CD8-positive, alpha-beta T cell (primary cell): ENCODE measurements at places on chromosomes 6 and 20.

DNA sequence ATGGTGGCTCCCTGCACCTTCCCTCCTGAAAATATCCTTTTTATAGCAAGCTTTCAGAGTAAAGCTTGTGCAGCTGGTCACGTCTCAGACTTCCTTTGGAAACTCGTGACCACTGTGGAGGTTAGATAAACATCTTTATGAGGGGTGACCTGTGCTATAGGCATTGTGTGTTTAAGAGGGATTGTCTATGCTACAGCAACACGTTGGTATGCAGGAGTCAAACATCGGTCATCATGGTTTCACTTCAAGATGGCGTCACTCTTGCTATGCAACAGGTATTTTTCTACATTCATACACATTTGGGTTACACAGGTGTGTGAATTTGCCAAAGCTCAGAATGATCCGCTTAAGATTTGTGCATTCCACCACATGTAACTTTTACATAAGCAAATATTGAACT is 14.6 kb upstream of the BLCAP start:
- no peak for DNase-seq

DNA sequence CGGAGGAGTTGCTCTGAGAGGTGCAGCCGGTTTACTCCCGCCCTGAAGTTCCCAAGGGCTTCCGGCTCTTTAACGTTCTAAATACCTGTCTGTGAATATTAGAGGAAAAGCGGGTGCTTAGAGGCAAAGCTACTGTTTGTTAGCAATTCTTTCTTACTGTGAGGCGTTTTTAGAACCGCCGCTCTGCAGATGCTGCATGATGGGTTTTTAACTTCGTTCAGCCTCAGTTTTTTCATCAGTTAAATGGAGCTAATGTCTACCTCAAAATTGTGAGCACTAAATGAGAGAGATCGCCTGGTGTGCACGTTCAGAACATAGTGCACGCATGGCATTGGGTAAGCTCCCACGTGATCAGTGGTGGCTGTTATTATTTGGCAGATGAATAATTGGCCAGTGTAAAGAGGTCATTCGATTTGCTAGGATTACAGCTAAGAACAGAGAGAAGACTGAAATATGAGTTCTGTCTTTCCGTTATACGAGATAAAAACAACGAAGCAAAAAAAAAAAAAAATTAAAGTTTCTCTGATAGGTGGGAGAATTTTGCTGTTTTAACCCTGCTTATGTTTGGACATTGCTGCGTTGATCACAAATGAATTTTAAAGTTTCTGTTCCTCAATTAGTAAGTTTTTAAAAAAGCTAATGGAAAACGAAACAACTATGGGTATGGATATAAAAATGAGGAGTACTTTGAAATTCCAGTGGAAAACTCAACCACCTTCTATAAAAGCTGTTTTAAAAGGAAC is 660 bp upstream of the TFB1M start:
- peak; percentile 25 for DNase-seq

- no peak for DNase-seq
Measured at GRCh38 chr6:19845266-19846041, 8.3 kb downstream of the ID4 start.

DNA sequence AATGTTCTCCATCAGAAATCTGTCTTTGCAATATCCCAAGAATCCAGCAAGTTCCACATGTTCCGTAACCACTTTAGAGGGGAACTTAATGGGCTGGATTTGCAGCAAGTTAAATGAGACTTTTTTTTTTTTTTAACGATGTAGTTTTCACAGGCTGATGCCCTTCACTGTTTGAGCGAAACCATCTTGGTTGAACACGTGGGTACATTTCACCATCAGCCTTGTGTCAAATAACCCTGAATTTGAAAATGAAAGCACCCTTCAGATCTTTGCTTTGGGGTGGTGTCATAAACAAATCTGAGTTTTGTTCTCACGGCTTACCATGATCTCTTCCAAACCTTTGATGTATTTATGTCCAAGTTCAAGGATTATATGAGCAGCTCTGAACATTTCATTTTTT is 73.7 kb upstream of the EXOC2 start:
- no peak for DNase-seq

- no peak for DNase-seq
Measured at GRCh38 chr6:72741083-72741482, 119.2 kb downstream of the KCNQ5 start.

- no peak for DNase-seq
Measured at GRCh38 chr6:74713941-74714340, 491.9 kb downstream of the COL12A1 start.

GRCh38 chr6:10128721-10129120 is 286.2 kb downstream of the TFAP2A start:
- no peak for DNase-seq

DNA sequence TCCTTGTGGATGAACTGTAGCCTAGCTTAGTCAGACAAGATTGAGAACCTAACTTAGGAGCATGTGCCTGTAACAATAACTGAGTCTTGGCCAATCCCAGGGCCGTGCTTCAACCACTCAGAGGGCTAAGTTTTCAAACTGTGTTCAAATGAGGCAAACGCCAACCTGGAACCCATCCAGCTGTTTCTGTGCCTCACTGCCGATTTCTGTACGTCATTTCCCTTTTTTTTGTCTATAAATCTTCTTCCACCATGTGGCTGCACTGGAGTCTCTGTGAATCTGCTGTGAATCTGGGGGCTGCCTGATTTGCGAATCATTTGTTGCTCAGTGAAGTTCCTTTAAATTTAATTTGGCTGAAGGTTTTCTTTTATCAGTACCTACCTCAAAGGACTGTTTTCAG is 115.0 kb upstream of the CHD6 start:
- DNase-seq: no peak

- peak; percentile 34 for DNase-seq
Measured at GRCh38 chr6:159693894-159694545, 979 bp upstream of the SOD2 start.

DNA sequence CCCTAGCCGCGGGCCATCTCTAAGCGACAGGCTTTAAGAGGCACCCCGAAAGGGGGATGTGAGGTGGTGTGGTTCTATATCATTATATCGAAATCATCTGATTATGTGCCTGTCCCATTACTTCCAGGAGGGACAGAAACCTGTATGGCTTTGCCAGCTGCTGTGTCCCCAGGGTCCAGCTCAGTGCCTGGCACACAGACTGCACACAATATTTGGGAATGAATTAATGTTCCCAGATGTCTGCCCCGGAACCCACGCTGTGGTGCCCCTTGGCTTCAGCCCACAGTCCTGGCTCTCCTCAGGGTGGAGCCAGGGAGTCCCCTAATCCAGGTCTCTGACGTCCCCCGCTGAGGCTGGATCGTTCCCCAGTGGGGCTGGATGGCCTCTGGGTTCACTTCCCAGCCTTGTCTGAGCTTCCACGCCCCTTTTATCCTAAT is 8.9 kb upstream of the AHCY start:
- no peak for DNase-seq

DNA sequence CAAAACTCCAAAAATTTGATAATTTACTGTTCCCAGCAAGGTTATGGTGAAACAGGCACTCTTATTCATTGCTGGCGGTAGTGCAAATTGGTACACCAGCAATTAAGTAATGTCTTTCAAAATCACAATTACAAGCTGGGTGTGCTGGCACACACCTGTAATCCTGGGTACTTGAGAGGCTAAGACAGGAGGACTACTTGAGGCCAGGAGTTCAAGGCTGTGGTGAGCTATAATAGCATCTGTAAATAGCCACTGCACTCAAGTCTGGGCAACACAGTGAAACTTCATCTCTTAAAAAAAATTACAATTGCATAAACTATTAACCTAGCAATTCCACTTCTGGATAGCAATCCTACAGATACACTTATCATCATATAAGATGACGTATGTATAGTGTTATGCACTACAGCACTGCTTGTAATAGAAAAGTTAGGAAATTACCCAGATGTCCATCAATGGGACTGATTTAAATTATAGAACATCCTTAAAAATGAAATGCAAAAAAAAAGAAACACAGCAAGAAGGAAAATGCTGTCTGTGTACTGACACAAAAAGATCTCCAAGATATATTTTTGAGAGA is 31.4 kb downstream of the NCOA6 start:
- DNase-seq: no peak

DNA sequence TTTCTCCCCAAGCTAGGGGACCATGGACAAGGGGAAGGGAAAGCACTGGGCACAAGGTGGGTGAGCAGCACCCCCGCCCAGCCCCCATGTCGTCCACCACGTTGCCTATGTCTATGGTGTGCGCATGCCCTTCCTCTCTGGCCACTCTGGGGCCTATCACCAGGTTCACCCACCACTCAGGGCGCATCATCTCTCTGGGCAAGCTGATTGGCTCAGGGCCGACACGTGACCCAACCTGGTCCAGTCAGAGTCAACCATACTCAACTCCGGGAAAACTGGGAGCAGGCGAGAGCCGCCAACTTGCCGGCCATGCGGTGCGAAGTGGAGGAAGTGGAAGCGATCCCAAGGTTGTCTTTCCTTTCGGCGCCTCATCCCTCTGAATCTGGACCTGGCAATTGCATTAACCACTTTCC is 25.9 kb downstream of the ACSS1 start:
- DNase-seq: no peak

DNA sequence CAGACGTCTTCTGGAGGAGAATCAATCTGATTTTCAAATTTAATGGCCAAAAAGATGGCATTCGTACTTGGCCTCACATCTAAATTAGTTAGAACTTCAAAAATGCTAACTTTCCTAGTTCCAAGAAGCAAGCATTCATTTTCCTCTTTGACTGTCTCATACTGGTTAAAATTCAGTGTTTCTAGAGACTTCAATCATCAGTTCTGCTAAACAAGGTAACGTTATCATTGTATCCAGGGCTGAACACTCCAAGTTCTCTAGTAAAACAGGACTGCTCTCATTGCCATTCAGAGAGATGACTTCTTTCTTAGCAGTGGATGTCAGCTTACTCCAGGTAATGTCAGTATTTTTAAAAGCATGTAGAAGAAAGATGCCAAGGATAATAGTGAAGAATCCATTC is 34.6 kb upstream of the ENTPD6 start:
- no peak for DNase-seq
